ENCODE measurements at places on chromosomes 11 and 22.

DNA sequence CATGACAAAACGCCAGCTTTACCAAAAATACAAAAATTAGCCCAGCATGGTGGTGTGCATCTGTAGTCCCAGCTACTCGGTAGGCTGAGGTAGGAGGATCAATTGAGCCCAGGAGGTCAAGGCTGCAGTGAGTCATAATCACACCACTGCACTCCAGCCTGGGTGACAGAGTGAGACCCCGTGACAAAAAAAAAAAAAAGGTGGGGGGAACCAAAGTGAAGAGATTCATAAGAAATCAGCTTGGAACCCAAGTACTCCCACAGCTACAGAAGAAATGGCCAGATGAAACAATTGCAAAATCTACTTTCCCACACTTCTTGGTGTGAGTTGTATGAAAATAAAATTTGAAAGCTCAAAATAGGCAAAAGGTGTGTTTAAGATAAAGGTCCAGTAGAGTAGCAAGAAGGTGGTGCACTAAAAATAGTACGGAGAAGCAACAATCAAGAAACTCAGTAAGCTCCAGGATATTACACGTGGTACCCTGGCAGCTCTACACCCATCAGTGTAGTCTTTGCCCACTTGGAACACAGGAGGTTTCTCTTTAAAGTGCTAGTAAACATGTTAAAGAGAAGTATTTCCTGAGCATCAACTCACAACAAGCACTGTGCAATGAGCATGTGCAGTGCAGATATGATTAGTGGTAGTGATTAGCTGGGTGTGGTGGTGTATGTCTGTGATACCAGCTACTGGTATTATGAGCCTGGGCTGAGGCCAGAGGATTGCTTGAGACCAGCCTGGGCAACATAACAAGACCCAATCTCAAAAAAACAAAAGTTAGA, 5.3 kb downstream of the HARBI1 start:
- no peak for DNase-seq

DNA sequence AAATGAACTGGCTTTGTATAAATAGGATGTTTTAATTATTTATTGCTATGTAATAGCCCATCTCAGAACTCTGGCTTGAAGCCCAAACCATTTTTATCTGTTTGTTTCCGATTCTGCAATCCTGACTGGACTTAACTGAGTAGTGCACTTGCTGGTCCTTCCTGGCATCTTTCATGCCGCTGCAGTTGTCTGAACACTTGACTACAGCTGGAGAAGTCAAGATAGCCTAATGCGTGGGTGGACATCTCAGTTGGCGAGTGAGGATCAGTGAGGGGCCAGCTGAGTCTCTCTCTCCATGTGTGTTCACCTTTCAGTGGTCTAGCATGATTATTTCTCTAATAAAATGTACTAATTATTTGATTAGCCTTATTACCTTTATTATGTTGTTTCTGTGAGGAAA, 105.8 kb downstream of the PRMT3 start:
- DNase-seq, result no peak

DNA sequence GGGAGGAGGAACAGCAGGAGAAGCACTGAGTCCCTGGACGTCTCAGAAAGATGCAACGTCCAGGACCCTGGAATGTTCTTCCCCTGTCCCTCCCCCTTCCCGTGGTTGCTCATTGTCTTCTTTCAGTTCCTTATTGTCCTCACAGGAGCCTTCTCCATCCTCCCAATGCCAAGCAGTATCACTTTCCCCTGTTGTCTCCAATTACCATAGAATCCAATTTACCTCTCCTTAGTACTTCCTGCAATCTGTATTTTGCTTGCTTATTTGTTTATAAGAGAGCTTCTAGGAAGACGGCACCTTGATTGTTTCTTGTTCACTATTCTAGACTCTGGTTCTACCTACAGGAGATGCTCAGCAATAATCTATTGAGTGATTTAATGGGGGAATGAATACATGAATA, 1273.7 kb downstream of the LRRC4C start:
- DNase-seq, result no peak

- no peak for DNase-seq
These were observed 151.7 kb downstream of the STK33 start for GRCh38 chr11:8442301-8442700.

- DNase-seq, result no peak
These were observed 585.2 kb downstream of the BRD1 start for GRCh38 chr22:49242480-49242879.

- no peak for DNase-seq
These were observed 53.3 kb upstream of the PTPN5 start for GRCh38 chr11:18844753-18845367.

- DNase-seq, result no peak
These were observed 48.7 kb downstream of the RPS6KA4 start for GRCh38 chr11:64407630-64408029.

DNA sequence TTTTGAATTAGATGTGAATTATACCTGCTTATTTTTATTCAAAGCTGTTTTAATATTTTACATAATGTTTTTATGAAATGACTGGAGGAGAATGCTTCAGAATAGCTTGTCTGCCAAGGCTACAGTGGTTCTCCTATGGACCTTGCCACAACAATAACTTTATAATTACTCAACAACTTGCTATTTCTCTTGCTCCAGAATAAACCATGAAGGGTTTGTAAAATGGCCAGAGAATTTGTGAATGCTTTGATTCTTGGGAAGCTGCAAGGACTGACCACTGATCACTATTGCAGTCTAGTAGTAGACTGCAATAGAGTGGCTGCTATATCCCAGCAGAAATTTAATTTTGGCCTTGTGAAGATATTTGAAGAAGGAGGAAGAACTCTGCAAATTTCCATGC, 199.7 kb downstream of the FAT3 start:
- no peak for DNase-seq

DNA sequence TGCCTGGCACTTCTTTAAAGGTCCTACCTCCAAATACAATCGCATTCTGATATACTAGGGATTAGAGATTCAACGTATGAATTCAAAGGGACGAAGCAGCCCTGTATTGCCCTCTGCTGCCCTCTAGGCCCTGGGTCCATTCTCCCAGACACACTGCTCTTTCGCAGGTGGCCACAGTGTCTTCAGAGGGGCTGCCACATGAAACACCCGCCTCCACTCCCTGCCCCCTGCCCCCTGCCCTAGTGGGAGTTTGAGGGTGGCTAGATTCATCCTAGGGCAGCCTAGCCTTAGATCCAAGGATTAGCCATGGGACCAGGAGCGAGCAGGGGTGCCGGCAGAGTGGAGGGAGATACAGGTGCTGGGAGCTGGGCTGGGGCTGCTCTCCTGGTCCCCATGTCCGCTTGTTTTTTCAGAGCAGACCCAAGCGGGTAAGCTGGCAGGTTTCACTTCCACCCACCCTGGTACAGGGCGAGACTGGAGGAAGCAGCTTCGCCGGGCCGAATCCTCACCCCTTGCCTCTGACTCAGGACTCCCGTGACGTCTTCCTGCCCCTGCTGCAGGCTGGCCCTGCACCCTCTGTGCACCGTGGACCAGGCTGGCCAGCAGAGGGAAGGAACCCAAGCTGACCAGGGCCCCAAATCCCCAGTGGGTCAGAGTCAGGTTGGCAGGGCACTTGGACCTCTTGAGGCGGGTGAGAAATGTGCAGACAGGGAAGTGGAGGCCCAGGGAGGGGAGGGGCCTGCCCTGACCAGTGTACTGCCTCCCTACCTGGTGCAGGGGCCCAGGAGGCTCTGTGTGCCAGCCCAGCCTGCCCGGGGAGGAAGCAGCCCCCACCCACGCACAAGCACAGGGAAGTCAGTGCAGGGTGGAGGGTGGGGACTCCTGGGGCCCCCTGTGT, 28.4 kb upstream of the HMOX1 start:
- DNase-seq, result no peak

DNA sequence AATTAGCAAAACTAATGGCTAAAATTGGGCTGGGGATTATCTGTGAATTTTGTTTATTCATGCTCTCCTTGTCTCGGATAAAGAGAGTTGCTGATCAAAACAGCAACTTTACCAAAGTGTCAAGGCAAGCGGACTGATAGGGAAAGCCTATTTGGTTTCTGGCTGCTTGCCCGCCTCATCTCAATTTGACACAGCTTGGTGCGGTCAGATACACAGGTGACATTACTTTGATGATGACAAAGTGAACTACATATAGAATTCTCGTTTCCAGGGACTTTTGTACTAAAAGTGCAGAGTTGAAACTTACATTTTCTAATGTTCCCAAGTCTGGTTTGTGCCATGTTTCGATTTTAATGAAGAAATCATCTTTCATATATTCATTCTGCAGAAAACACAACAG, 22.8 kb downstream of the PITPNB start:
- DNase-seq, result no peak

GRCh38 chr11:94032066-94032465, 10.9 kb downstream of the HEPHL1 start:
- DNase-seq, result no peak
